ENCODE measurements at places on chromosomes 11 and 22.

DNA sequence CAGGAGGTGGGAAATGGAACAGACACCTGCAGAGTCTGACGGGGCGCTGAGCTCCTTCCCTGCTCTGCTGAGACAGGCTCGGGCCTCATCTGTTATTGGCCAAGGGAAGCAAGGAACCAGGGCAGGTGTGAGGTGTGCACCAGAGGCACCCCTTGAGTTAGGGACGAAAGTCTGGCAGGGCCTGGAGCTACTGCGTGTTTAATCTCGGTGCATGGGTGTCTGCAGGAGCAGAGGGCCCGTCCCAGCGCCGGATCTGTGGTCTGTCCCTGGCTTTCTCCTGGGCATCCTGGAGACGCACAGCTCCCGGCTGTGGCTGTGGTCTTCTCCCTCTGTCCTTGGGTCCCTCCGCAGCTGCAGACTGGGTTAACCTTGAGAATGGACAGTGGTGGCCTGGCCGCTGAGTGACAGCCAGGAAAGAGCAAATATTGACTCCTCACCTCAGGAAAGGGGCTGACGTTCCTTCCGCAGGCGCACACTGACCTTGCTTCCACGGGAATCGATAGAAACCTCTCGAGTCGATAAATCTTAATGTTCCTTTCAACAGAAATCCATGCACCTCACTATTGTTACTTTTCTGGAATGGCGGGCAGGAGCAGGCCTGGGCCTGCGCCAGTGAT lies 975.6 kb downstream of the BRD1 start:
- no peak for DNase-seq

DNA sequence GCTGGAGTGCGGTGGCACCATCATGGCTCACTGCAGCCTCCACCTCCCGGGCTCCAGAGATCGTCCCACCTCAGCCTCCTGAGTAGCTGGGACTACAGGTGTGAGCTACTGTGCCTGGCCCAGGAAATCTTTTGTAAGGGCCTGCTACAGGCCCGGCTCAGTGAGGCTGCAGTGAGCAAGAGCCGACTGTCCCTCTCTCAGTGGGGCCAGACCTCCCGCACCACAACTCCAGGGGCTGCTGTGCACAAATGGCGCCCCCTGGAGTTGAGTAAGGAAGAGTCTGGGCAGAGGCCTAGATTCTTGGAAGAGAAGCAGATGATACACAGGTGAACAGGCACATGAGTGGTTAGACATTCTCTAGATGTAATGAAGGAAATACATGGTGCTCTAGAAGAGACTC lies 7.0 kb downstream of the SERHL2 start:
- DNase-seq: no peak

GRCh38 chr22:39431821-39432251 lies 25.0 kb upstream of the MGAT3 start:
- no peak for DNase-seq

DNA sequence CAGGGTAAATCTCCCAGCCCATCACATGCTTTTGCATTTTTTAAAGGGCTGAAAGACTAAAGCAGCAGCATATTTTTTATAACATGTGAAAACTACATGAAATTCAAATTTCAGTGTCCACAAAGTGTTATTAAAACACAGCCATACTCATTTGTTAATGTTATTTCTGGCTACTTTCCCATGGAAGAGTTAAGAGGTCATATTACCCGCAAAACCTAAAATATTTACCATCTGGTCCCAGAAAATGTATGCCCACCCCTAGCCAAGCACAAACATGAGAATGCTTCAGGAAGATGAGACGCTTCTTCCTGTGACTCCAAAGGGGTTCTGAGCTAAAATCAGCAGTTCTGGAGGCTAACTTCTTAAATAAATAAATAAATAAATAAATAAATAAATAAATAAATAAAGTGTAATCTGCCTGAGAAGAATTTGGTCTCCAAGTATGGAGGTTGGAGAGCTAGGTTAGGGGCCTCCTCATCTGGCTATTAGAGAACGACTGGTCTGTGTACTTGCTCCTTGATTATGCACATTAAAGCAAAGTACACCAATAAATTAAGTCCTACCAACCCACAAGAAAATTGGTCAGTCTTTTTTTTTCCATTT lies 9.7 kb downstream of the IMMP1L start:
- no peak for DNase-seq

DNA sequence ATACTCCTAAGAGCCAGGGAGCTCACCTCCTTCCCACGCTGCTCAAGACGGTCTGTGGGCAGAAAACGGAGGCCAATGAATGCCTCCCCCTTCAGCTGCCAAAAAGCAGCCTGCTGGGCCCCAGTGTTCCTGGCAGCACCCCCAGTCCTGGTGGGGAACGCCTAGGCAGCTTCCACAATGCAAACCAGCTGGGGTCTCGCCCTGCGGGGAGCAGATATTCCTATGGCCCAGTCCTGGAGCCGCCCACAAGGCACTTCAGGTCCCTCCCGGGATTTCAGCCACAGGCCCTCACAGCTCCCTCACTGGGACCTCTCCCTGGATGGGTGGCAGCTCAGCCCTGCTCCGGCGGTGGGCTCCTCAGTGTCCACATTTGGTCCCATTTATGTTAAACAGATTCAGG lies 29.2 kb downstream of the A4GALT start:
- DNase-seq: no peak

DNA sequence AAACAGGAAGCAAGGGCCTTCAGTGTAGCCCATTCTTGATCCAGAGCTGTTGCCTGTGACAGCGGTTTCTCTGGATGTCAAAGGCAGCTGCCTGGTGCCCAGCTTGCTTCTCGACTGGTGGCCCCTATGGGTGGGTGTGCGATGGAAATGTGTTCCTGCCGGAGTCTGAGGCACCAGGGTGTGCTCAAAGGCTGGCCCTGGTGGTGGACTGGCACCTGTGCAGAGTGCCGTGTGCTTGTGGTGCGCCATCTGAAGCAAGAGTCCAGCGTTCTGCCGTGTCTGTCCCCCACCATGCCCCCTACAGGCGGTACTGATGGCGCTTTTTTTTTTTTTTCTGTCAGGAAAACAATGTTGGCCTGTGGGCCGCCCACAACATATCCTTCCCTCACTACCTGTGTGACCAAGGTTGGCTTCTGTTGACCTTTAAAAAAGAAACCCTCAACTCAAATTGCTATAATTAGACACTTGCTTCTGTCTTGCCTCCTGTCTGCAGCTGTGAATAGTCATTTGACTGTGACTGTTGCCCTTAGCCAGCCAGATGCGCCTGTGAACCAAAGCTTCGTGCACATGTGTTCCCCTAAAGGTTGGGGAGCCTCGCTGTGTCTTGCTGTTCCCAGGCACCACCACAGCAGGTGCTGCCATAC lies 4.7 kb upstream of the RANBP1 start:
- DNase-seq: no peak

- DNase-seq: no peak
Observed at GRCh38 chr11:70871881-70872280, 380.5 kb downstream of the SHANK2 start.

DNA sequence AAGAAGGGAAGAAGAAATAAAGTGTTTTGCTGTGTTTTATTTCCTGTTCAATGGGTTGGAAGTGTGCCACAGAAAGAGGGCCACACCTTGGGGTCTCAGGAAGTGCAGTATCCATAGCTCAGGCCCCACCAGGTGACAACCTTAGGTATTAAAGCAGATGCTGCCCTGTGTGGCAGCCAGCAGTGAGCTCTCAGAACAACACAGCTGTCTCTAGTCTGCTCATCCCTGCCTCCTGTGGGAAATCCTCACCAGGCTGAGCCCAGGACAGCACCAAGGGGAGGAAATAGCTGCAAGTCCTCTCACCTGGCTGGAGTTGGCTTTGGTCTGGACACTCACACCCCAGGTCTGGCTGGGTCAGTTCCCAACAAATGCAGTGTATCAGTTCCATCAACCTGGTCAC lies 25.1 kb downstream of the ARL14EP start:
- DNase-seq: no peak

- no peak for DNase-seq
Observed at GRCh38 chr22:42769574-42770447, 49.1 kb upstream of the A4GALT start.

DNA sequence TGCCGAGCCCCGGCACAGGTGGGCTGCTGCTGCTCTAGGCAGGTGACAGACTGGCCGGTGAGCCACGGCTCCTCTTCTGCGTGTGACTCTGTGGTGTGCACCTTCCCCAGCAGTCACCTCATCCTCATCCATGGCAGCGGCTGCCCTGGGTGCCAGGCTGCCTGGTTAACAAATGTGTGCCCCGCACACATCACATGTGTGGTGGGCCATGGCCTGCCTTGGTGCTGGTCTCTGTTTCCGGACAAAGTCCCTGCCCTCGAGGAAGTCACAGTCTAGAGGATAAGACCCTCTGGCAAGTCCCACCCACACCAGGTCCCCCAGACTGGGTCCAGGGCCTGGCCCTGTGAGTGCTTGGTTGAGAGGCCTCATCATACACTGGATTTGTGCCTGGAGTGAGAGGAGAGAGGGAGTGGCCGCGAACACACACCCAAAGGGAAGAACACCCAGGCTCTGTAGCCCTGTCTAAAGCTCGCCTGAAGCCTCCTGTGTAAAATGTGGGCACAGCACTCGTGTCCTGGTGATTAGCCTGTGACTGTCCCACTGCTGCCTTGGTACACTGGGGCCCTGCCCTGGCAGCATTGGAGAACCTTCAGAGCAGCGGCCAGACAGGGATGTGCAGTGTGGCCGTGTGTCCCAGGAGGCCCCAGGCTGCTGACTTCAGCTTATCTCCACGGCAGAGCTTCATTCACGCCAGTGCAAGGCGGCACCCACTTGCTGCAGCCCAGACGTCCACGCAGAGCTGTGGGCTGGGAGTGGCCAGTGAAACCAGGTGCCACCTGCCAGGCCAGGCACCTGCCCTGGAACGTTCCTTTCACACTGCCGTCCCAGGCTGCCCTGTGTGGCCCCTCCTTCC lies 269.9 kb downstream of the TBC1D22A start:
- no peak for DNase-seq

- DNase-seq: no peak
Observed at GRCh38 chr11:65186701-65187100, 5.0 kb downstream of the CAPN1 start.

DNA sequence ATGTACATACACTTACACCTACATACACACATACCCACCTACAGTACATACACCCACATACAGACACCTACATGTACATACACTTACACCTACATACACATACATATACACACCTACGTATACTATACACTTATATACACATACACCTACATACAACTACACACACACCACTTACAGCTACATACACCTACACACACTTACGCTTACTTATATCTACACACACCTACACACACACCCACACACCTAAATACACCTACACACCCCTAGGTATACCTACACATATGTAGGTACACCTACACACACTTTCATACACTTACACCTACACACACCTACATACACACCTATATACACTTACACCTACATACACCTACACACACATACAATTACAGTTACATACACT lies 61.0 kb downstream of the ARHGAP8 start:
- no peak for DNase-seq

DNA sequence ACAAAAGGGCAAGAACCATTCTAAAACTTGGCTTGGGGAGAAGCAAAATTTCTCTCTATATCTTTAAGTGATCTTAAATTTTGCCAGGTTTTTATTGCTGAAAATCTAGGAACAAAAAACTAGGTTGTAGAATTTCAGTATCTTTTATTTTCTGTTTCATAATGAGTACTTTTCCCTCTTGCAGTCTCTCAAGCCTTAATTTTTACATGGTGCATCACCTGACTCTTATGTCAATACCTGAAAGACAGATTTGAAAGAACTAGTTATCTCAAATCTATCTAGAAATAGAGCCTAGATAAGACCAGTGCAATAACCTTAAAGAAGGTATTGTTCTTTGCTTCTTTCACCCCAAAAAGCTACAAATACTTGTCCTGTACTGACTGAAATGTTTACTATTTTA lies 122.1 kb downstream of the TRIM44 start:
- DNase-seq: no peak

DNA sequence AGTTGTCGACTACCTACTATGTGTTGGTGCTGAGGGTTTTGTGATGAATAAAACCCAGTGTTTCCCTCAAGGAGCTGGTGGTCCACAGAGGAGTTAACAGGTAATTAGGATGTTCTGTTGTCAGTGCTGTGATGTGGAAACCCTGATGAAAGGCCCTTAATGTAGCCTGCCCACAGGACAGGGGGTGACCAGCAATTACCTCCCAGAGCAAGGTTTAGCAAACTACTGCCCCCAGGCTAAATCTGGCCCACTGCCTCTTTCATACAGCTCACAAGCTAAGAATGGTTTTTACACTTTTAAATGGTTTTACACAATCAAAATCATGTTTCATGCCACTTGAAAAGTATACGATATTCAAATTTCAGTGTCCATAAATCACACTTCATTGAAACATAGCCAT lies 536.2 kb downstream of the MIAT start:
- no peak for DNase-seq

DNA sequence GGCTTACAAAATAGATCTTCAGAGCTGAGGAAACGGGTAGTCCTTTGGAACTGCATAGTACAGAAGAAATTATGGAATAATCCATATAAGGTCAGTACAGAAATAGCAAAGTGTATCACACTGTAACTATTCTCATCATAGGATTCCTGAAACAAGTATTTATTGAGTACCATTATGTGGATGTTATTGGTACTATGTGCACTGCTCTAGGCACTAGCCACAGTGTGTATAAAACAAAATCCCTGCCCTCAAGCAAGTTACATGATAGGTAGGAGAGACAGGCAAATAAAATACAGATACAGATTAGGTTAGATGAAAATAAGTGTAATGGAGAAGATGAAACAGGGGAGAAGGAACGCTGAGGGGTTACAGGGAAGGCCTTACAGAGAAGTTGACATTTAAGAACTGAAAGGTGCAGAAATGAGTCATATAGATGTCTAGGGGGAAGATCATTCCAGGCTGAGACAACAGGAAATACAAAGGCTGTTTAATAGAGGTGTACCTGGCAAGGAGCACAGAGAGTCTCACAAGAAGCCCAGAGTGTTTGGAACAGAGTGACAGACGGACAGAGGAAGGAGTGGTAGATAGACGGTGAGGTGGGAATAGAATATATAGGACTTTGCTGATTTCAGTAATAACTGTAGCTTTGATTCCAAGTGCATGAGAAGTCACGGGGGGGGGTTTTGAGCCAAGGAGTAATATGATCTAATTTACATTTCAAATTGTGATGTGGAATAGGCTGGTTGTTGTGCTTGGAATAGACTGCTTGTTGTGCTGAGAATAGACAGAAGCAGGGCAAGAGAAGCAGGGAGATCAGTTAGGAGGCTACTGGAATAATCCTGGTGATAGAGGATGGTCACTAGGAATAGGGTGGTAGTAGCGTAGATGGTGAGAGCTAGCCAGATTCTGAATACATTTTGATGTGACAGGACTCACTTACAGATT lies 13.7 kb downstream of the RNF141 start:
- no peak for DNase-seq

GRCh38 chr22:36815558-36816338 lies 1.1 kb downstream of the PVALB start:
- no peak for DNase-seq

GRCh38 chr22:31926969-31927368 lies 17.4 kb upstream of the YWHAH start:
- no peak for DNase-seq

- no peak for DNase-seq
Observed at GRCh38 chr11:69830086-69830485, 10.9 kb upstream of the FGF3 start.

DNA sequence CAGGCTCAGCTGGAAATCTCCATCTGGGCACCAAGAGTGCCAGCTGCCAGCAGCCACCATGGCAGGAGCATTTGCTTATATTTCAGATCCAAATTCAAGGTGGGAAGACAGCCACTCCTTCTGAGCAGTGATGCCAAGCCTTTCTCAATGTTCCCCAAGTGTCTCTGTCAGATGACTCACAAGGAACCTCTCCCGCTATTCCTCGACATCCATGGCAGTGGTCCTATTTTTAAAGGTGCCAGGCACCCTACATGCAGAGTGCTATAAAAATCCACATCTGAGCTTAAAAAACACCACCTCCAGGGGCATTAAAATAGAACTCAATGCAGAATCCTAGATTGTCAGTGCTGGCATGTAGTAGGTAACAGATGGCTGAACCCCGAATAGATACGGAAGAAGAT lies 112.1 kb downstream of the SLC1A2 start:
- no peak for DNase-seq
